ENCODE measurements at places on chromosomes 1 and 21.

DNA sequence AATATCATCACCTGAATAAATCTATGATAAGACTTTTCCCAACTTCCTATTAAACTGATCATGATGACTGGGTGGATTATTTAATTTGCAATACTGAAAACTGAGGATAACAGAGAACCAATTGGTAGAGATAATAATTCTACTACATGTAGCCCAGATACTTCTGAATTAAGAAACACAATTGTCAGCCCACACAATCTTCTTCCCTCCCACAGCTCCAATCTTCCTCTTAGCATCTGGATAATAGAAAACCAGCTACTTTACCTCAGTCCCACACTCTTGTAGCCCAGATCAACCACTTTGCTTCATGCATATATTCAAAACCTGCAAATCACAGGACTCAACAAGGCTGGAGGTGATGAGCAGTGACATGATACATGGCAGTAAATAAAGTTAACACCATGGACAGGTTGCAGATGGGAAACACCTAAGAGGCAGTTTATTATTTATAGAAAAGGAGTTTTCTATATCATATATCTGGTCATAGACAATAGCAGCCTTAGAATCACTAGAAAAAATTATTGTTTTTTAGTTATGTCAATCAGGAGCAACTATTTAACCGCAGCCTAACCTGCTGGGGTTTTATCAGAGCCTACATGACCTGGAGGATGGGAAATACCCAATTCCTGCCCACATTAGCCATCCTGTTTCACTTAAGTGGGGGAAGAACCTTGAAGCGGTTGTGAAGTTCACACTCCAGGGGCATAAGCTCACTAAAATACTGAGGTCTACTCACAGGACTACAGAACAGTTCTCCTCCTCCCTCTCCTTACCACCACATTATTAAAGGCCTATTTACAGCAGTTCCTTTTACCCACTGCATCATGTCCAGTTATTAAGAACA is 16.7 kb downstream of the FRRS1 start:
- no peak for DNase-seq

DNA sequence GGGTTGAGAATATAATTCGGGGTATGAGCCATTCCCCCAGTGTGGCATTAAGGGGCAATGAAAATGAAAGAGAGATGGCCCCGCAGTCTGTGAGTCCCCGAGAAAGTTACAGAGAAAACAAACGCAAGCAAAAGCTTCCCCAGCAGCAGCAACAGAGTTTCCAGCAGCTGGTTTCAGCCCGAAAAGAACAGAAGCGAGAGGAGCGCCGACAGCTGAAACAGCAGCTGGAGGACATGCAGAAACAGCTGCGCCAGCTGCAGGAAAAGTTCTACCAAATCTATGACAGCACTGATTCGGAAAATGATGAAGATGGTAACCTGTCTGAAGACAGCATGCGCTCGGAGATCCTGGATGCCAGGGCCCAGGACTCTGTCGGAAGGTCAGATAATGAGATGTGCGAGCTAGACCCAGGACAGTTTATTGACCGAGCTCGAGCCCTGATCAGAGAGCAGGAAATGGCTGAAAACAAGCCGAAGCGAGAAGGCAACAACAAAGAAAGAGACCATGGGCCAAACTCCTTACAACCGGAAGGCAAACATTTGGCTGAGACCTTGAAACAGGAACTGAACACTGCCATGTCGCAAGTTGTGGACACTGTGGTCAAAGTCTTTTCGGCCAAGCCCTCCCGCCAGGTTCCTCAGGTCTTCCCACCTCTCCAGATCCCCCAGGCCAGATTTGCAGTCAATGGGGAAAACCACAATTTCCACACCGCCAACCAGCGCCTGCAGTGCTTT is 9.4 kb downstream of the PROX1 start:
- no peak for DNase-seq

DNA sequence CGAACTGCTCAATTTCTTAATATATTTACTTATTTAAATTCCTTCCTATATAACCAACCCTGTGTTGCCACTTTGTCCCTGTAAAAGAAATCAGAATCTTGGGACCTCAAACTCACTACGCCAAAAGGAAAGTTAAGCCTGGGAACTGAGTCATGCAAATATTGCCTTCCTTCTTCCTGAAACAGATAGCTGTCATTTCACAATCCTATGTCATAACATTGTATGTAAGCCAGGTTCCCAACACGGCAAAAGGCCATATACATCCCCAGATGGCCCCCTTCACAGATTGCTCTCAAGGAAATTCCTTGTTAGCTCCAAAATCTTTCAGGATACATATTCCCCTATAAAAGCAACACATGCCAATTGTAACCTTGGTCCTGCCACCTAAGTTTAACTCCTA is 39.7 kb downstream of the C21orf91 start:
- no peak for DNase-seq

DNA sequence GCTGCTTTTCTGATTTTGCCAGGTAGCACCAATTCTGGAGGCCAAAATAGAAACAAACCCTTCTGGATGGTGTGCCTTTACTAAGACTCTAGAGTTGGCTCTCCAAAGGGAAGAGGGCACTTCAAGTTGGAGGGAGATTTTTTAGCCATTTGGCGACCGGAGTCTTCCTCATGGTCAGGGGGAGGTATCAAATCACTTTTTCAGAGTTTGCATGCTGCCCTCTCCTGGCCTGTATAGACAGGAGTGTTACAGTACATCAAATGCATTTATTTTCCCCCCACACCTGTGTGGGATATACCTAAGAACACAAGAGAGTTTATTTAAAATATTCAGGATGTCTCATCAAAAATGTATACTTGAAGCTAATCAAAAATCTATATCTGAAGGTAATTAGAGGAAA is 3.2 kb downstream of the GREM2 start:
- DNase-seq = no peak

Measured in KG1 (cell line).